ENCODE measurements at places on chromosomes 1 and 21. TPM values are rescaled to one million over a fixed set of nuclear protein-coding genes. Genes with fewer than 3 reads are reported as not detected.

Gene ZNF695
- 1.3 TPM for total RNA-seq

Gene PBX1
- 67.4 TPM for total RNA-seq

Gene LCE3E
- total RNA-seq = not detected

Gene ALDH4A1
- 13.0 TPM for total RNA-seq

Gene MRPS15
- total RNA-seq = 83.8 TPM

Gene FBLIM1
- 188 TPM for total RNA-seq

Gene SPATA1
- 0.97 TPM for total RNA-seq

Gene PGLYRP3
- total RNA-seq = not detected

Gene PLA2G2F
- not detected for total RNA-seq

Gene ELF3
- total RNA-seq = 0.32 TPM

Gene FAM72D
- 0.43 TPM for total RNA-seq

Gene ARTN
- total RNA-seq = not detected

Gene CATSPERE
- 1.7 TPM for total RNA-seq

Gene RBP7
- total RNA-seq = 0.43 TPM

Gene BCL10
- total RNA-seq = 23.2 TPM

Gene FCGR2B
- total RNA-seq = not detected

Gene GNG4
- 7.3 TPM for total RNA-seq

Gene CD5L
- total RNA-seq = not detected

Gene WDR64
- not detected for total RNA-seq

Gene F13B
- not detected for total RNA-seq

GRCh38 chr1:179337942-179338560 lies 27.7 kb upstream of the AXDND1 start:
- no peak for DNase-seq

GRCh38 chr1:214425716-214426425 lies 125.5 kb downstream of the PTPN14 start:
- no peak for DNase-seq

- DNase-seq = no peak
Observed at GRCh38 chr1:191350938-191351337, 807.3 kb upstream of the RGS18 start.

- no peak for DNase-seq
Observed at GRCh38 chr1:227763246-227764018, 28.2 kb downstream of the SNAP47 start.

- DNase-seq = peak; percentile 79
Observed at GRCh38 chr1:229203030-229203751, 67.7 kb upstream of the RAB4A start.

GRCh38 chr21:14875704-14876523 lies 188.9 kb downstream of the NRIP1 start:
- peak; percentile 40 for DNase-seq

GRCh38 chr1:158037866-158038359 lies 44.5 kb downstream of the KIRREL1 start:
- DNase-seq = peak; percentile 69

GRCh38 chr1:99062192-99062591 lies 57.5 kb upstream of the PLPPR5 start:
- no peak for DNase-seq

- DNase-seq = no peak
Observed at GRCh38 chr1:92504291-92505014, 17.7 kb upstream of the GFI1 start.

DNA sequence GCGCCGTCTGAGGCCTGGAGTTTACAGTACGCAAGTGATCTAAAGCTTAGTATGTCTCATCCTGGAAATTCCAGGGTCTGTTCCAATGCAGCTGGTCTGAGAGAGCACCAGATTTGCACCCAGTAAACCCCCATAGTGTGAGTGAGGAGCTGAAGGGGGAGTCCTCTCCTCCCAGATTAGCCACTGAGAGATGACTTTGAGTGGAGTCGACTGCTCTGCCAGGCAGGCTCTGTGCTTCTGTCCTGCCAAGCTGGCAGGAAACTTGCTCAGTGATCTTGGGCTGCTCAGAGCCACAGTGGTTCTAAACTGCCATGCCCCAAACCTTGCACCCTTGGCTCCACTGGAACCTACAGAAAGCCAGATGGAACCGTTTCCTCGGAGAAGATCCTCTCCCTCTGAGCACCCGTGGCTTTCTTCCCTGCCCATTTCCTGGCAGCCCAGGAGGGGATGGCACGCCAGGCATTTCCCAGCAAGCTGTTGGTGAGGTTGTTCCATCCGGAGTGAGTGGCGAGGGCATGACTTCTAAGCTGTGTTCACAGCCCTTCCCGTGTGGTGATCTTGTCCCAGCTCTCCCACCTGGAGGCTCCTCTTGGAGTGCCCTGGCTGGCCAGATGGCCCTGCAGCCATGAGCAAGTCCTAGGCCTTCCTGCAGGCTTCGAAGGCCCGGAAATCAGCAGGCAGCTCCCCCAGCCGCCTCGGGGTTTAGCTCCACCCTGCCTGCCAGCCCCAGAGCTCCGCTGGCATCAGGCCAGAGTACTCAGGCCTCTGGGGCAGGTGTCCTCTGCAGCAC lies 125.9 kb upstream of the VAMP3 start:
- DNase-seq = no peak

GRCh38 chr1:31505911-31506497 lies 70.3 kb upstream of the TINAGL1 start:
- no peak for DNase-seq

- DNase-seq = no peak
Observed at GRCh38 chr1:110872745-110873720, at the start of gene CD53. TSS of gene CD53 (plus strand) at chr1:110873148. CDS start at chr1:110891409, 18,261 bp downstream.

DNA sequence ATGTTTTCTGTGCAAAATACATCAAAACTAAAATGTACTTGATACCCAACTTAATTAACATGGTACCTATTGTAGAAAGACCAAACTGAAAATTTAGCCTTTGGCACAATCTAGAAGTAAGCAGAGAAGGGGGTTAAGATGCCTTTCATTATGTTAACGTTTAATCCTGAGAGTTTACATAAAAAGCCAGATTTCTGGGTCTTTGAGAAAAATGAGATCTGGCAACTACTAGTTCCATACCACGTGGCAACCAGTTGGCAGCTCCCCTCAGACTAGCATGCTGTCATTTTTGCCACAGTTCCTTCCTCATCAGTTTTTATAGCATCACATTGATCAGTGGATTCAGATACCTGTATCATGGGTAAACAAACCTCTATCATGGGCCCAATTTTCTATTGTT lies 1.5 kb downstream of the RO60 start:
- DNase-seq = no peak

GRCh38 chr1:223189903-223190724 lies 47.1 kb upstream of the TLR5 start:
- peak; percentile 11 for DNase-seq

DNA sequence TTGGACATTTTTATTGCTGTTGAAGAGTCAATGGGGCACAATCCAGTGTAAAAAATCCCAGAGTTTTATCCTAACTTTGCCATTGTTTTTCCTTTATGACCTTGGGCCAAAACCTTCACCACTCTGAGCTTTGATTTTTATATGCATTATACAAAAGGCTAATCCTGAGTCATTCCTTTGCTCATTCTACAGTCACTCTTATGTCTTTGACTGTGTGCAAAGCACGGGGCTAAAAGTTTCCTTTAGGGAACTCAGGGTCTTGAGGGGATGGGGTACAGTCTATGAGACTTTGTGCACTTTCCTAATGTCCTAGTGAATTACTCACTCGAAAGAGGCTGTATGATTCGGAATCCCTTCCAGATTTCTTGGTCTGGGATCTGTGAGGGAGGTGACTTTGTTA lies 543.2 kb upstream of the CAMK1G start:
- DNase-seq = no peak

DNA sequence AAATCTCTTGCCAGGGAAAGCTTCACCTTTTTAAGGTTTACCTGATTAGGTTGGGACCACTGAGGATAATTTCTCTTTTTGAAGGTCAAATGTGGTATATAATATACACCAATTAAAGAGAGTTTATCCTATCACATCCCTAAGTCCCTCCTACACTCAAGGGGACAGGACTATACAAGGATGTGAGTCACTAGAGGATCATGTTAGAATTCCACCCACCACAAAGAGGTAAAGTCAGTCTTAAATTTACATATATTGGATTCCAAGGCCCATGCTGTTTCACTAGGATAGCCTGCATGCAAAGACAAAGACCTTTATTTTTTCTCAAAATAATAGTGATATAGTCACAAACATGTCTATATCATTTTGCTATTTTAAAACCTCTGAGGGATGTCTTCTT lies 164.4 kb downstream of the GIPC2 start:
- no peak for DNase-seq

- peak; percentile 39 for DNase-seq
Observed at GRCh38 chr21:41768437-41769042, 1.7 kb upstream of the RIPK4 start.

- DNase-seq = peak; percentile 34
Observed at GRCh38 chr1:153525088-153525728, 10.6 kb downstream of the S100A6 start.

DNA sequence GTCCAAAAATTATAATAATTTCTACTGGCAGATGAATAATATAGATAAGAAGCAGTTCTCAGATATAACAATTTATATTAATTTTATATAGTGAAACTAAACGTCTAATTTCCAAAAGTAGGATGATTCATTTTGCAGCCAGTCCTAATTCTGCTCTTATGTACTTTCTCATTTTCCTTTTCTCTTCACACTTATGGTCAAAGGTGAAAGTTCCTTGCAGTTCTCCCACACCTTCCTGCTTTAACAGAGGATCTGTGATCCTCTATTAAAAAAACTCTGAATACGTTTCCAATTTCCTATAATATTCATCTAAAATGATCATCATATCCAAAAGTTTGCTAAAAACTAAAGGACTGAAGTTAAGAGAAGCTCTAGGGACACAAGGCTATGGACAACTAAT lies 78.5 kb downstream of the KIFAP3 start:
- no peak for DNase-seq

- peak; percentile 20 for DNase-seq
Observed at GRCh38 chr1:171654201-171654941, 1.9 kb upstream of the MYOC start.

GRCh38 chr1:1624443-1625403 lies 7.2 kb upstream of the MMP23B start:
- DNase-seq = no peak

GRCh38 chr1:61692155-61692800 lies 32.7 kb downstream of the TM2D1 start:
- peak; percentile 52 for DNase-seq

GRCh38 chr1:14143777-14144176 lies 443.8 kb downstream of the PRDM2 start:
- DNase-seq = no peak

- DNase-seq = no peak
Observed at GRCh38 chr1:227726924-227727599, 8.0 kb downstream of the JMJD4 start.

DNA sequence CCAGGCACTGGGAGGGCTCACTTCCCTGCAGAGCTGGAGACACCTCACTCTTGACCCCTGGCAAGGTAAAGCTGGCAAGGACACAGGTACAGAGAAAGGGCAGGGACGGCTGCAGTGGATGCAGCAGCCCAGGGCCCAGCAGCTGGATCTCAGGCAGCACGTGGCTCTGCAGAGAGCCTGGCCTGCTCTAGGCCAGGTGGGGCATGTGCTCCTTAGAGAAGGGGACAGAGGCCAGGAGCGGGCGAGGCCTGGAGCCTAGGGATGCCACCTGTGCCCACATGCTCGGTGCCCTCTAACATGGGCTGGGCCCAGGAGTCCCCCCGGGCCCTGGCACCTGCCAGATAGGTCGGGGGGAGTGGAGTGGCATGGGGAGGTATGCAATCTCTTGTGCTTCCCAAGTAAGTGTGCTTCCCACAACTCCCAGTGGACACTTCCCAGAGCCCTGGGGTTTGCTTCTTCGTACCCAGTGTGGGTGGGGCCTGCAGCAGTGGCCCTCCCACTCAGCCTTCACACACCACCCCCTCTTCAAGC lies 30.0 kb downstream of the WNT3A start:
- DNase-seq = no peak

GRCh38 chr1:30318413-30318812 lies 405.0 kb downstream of the MATN1 start:
- no peak for DNase-seq

DNA sequence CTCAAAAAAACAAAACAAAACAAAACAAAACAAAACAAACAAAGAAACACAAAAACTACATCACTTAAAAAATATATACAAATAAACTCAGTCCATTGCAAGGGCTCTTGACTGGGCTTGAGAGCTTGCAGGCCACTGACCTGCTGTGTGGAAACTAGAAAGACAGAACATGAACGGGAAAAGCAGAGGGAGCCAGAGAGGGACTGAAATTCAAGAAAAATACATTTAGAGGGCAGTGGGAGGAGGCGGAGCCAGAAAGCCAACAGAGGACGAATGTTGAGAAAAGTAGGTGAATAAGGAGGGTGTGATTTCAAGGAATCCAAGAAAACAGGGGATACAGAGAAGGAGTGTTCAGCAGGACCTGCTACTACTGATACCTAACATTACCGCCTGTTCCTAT lies 41.4 kb upstream of the PLA2G2C start:
- no peak for DNase-seq

GRCh38 chr1:227362039-227362438 lies 43.7 kb upstream of the CDC42BPA start:
- peak; percentile 10 for DNase-seq

All from fibroblast of villous mesenchyme (primary cell).